ENCODE measurements at places on chromosomes 16 and 17.

- H3K36me3 ChIP-seq: no peaks in the 10 kb centered on the region
- no peaks in the 10 kb centered on the region for H3K4me1 ChIP-seq
- H3K27me3 ChIP-seq: no peaks in the 10 kb centered on the region
- no peak overlapping the region for H3K4me3 ChIP-seq
- H3K27ac ChIP-seq: no peak overlapping the region
These were observed 51.3 kb downstream of the TNFRSF13B start for GRCh38 chr17:16920628-16921020.

- H3K36me3 ChIP-seq: no peaks in the 10 kb centered on the region
- no peaks in the 10 kb centered on the region for H3K4me1 ChIP-seq
- H3K27ac ChIP-seq: no peak overlapping the region
- no peak overlapping the region for H3K4me3 ChIP-seq
- no peak for DNase-seq
- H3K27me3 ChIP-seq: peaks cover 3% of the 10 kb centered on the region
These were observed 242.5 kb upstream of the SOX9 start for GRCh38 chr17:71878271-71878670.

GRCh38 chr17:2111691-2112090, 56.8 kb downstream of the HIC1 start:
- DNase-seq: no peak
- no peak overlapping the region for H3K27ac ChIP-seq
- no peak overlapping the region for H3K4me3 ChIP-seq
- no peaks in the 10 kb centered on the region for H3K27me3 ChIP-seq
- H3K36me3 ChIP-seq: no peaks in the 10 kb centered on the region

DNA sequence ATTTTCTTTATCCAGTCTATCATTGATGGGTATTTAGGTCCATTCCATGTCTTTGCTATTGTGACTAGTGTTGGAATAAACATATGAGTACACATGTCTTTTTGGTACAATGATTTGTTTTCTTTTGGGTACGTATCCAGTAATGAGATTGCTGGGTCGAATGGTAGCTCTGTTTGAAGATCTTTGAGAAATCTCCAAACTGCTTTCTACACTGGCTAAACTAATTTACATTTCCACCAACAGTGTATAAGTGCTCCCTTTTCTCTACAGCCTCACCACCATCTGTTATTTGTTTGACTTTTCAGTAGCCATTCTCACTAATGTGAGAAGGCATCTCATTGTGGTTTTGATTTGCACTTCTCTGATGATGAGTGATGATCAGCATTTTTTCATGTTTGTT, 103.7 kb downstream of the GOSR1 start:
- H3K27me3 ChIP-seq: no peaks in the 10 kb centered on the region
- no peaks in the 10 kb centered on the region for H3K36me3 ChIP-seq
- H3K27ac ChIP-seq: no peak overlapping the region
- no peak overlapping the region for H3K4me3 ChIP-seq
- no peak for DNase-seq

DNA sequence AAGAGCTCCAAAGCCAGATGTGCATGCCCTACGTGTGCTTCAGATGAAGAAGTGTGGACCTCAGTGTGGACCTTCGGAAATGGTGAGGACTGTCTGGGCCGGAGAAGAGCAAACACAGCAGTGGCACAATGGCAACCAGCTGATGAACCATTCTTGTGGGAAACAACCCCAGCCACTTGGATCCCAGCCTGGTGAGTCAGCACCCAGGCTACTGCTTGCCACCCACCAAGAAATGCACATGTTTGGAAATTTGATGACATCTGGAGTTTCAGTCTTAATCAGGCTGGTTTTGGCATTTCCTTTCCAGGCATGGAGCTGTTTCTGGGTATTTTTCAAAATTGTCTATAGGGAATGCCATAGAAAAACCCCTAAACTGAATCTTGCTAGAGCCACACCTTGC, 42.7 kb downstream of the DYNLRB2 start:
- H3K36me3 ChIP-seq: peaks cover 8% of the 10 kb centered on the region
- no peak overlapping the region for H3K4me3 ChIP-seq
- peak overlapping the region; percentile 32 for H3K27ac ChIP-seq
- H3K27me3 ChIP-seq: peaks cover 3% of the 10 kb centered on the region
- peaks cover 45% of the 10 kb centered on the region for H3K4me1 ChIP-seq

DNA sequence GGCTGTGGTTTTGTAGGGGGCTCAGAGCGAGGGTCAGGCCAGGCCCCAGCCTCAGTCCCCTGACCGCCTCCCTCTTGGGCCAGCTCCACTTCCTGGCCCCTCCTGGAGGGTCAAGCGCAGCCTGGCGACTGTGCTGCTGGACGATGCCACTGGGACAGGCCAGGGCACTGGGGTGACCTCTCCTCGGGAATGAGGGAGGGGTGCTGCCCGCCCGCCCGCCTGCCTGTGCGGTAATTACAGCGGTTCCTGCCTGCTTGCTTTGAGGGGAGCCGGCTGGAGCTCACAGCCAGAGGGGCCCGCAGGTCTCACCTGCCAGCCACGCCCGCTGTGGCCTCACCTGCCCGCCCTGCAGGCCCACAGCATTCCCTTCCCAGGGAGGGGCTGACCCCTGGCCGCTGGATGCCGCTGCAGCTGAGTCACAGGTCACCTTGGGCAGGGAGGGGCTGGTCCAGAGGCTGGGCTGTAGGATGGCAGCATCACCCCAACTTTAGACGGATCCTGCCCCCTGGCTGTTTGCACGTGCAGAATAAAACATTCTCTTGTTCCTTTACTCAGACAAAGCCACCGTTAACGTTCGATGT, 76.7 kb upstream of the CBX4 start:
- no peak for DNase-seq
- H3K27me3 ChIP-seq: peaks cover 3% of the 10 kb centered on the region
- no peaks in the 10 kb centered on the region for H3K36me3 ChIP-seq

GRCh38 chr17:75828076-75828400, 16.2 kb downstream of the UNC13D start:
- H3K4me3 ChIP-seq: peak overlapping the region; percentile 40
- peaks cover 14% of the 10 kb centered on the region for H3K4me1 ChIP-seq
- H3K27me3 ChIP-seq: no peaks in the 10 kb centered on the region

DNA sequence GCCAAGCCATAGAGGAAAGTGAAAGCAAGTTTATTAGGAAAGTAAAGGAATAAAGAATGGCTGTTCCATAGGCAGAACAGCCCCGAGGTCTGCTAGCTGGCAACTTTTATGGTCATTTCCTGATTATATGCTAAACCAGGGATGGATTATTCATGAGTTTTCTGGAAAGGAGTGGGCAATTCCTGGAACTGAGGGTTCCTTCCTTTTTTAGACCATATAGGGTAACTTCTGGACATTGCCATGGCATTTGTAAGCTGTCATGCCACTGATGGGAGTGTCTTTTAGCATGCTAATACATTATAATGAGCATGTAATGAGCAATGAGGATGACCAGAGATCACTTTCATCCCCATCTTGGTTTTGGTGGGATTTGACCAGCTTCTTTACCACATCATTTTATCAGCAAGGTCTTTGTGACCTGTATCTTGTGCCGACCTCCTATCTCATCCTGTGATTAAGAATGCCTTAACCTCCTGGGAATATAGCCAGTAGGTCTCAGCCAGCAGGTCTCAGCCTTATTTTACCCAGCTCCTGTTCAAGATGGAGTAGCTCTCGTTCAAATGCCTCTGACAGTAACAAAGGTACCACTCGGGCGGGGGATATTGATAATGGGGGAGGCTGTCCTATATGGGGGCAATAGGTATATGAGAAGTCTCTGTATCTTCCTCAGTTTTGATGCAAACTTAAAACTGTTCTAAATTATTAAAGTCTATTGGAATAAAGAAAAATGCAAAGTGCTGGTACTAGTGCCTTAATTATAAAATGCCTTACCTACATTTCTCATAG, 38.9 kb upstream of the HELZ start:
- H3K4me1 ChIP-seq: no peaks in the 10 kb centered on the region
- DNase-seq: no peak
- no peak overlapping the region for H3K4me3 ChIP-seq
- no peaks in the 10 kb centered on the region for H3K36me3 ChIP-seq
